ENCODE measurements at places on chromosomes 16 and 17.

GRCh38 chr17:38533866-38534497 lies 71.8 kb downstream of the SRCIN1 start:
- DNase-seq = no peak

GRCh38 chr17:40827746-40828453 lies 5.5 kb upstream of the KRT10 start:
- DNase-seq = peak; percentile 33

DNA sequence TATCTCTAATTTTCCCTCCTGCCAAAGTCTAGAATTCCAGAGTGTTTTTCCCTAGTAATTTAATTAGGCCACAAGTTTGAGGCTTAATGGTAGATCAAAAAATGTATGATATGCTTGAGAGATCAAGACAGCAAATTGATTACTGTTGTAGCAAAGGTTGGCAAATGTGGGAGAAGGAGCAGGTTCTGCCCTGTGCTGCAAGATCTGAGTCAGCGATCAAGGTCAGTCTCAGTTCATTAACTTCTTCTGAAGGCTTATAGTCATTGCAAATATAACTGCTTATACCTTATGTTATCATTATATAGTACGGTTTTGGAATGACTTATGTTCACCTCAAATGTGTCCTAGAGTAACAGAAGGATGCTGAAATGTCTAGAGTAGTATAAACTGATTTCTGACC lies 231.1 kb upstream of the TBX2 start:
- DNase-seq = no peak

DNA sequence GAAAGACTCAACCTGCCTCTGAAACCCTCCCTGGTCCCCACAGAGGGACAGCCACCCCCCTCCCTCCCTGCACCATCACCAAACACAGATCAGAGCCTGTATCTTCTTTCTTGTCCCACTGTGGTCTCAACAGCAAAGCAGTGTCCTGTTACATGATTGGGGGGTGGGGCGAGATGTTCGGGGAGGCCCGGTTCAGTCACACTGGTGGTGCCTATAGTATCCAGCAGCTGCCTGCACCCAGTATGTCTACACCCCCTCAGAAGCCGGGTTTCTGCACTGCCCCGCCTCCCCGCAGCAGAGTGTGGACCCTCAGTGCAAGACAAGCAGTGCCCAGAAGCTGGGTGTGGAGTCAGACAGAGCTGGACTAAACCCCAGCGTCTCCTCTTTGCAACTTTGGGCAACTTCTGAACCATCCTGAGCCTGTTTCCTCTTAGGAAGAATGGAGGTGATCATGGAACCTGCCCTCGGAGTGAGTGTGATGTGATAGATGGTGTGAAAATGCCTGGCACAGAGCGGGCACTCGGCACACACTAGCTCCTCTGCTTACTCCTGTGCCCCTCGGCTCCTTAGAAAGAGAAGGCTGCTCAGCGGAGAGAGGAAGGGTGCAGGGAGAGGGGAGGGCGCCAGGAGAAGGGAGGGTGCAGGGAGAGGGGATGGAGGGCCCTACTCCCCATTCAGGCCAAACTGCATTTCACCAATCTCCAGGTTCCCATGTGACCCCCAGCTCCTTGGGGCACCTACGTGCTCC lies 84.0 kb upstream of the TNRC6C start:
- no peak for DNase-seq

DNA sequence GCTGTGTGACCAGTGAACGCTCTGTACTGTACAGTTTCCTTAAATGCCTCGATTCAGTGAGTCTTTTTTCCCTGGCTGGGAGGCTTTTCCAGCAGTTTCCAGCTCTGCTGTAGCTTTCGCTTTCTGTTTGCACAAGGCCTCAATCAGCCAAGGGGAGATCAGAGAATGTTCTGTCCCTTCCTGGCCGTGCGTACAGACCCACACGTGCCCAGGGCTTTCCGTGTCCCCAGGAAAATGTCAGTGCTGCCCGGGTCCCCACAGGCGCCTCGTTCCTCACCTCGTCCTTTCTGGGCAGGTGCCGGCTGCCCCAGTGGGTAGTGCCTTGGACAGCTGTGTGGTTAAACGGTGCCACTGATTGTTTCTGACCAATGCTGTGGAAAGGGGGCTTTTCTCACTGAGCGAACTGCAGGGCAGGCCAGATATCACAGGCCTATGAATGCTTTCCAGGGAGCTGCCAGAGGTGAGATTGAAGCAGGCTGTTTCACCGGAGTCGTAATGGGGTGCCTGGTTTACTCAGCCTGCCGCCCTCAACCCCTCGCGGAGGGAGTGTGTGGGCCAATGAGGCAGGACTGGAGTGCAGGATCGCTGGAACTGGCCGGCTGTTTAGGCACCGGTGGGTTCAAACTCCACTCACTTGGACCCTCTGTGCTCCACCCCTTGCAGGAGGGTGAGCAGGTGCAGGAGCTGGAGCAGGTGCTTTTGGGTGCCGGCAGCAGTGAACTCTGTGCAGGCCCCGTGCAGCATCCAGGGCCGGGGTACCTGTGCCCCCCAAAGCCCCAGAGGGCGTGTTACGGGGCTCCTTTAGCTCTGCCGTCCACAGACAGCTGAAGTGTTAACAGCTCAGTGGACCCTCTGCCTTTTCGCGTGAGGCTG lies 44.4 kb downstream of the ZNF778 start:
- no peak for DNase-seq

- DNase-seq = no peak
Measured at GRCh38 chr17:19341211-19341631, 21.3 kb downstream of the B9D1 start.

All from adipocyte (in vitro differentiated cells).